Karpas-422 (cell line): ENCODE measurements at places on chromosomes 5 and 9.

- no peak overlapping the region for H3K4me3 ChIP-seq
- no peaks in the 10 kb centered on the region for H3K4me1 ChIP-seq
- no peaks in the 10 kb centered on the region for H3K36me3 ChIP-seq
- no peaks in the 10 kb centered on the region for H3K27me3 ChIP-seq
Measured at GRCh38 chr5:129345213-129345924, 114.7 kb upstream of the ADAMTS19 start.

DNA sequence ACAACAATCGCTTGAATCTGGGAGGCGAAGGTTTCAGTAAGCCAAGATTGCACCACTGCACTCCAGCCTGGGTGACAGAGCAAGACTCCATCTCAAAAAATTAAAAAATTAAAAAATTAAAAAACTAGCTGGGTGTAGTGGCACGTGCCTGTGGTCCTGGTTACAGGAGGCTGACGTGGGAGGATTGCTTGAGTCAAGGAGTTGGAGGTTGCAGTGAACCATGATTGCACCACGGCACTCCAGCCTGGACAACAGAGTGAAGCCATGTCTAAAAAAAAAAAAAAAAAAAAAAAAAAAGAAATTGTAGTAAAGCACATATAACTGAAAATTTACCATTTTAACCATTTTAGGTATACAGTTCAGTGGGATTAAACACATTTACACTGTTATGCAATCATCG lies 13.1 kb upstream of the CCIN start:
- H3K4me1 ChIP-seq: peaks cover 9% of the 10 kb centered on the region
- no peak overlapping the region for H3K4me3 ChIP-seq
- peak; percentile 17 for DNase-seq
- no peaks in the 10 kb centered on the region for H3K27me3 ChIP-seq
- no peak overlapping the region for H3K27ac ChIP-seq

DNA sequence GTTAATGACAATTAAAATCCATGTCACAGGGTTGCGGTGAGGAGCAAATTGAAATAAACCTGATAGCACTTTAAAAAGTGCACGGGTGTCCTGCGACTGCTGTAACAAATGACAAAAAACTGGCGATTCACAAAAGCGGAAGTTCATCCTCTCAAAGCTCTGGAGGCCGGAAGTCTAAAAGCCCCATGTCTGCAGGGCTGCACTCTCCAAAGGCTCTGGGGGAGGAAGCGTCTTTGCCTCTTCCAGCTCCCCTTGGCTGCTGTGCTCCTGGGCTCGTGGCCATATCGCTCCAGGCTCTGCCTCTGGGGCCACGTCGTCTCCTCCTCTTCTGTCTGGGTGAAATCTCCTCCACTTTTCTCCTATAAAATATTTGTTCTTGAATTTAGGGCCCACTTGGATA lies 273.9 kb upstream of the IRX2 start:
- DNase-seq: no peak
- H3K27me3 ChIP-seq: no peaks in the 10 kb centered on the region
- H3K4me1 ChIP-seq: no peaks in the 10 kb centered on the region

DNA sequence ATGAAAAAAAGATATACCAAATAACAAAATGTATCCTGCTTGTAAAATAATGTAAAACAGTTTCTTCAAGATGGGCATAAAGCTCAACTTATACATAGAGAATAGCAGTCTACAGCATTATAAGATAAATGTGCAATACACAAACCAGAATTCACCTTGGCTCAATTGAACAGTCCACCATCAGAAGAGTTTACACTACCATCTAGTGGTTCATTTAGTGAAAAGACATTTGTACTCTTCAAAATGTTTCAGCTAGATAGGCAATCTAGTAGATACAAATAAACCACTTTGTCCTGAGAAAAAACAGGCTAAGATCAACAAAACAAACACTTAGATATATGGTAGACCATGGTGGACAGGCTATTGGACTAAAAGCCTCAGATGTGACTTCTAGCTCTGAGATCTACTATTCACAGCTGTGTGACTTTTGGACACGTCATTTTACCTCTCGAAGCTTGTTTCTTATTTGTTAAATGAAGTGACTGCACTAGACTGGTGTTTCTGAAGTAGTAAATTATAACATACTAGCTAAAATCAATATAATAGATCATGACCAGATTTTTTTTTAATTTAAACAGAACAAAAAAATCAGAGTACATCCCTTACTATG lies 22.1 kb upstream of the TPD52L3 start:
- H3K36me3 ChIP-seq: no peaks in the 10 kb centered on the region
- DNase-seq: peak; percentile 68
- H3K27ac ChIP-seq: no peak overlapping the region
- H3K4me1 ChIP-seq: no peaks in the 10 kb centered on the region
- H3K4me3 ChIP-seq: no peak overlapping the region

- peak; percentile 80 for DNase-seq
- no peaks in the 10 kb centered on the region for H3K27me3 ChIP-seq
- H3K4me3 ChIP-seq: no peak overlapping the region
- H3K27ac ChIP-seq: no peak overlapping the region
- no peaks in the 10 kb centered on the region for H3K4me1 ChIP-seq
Measured at GRCh38 chr9:78115073-78115472, 83.5 kb upstream of the GNAQ start.

- no peak overlapping the region for H3K27ac ChIP-seq
- no peak overlapping the region for H3K4me3 ChIP-seq
- DNase-seq: no peak
- H3K4me1 ChIP-seq: no peaks in the 10 kb centered on the region
Measured at GRCh38 chr9:110072597-110073355, 135.2 kb downstream of the C9orf152 start.

- H3K27me3 ChIP-seq: no peaks in the 10 kb centered on the region
- no peak for DNase-seq
- no peaks in the 10 kb centered on the region for H3K4me1 ChIP-seq
Measured at GRCh38 chr9:84218322-84218721, 122.2 kb downstream of the SLC28A3 start.
